ENCODE measurements at places on chromosomes 13 and 19.

DNA sequence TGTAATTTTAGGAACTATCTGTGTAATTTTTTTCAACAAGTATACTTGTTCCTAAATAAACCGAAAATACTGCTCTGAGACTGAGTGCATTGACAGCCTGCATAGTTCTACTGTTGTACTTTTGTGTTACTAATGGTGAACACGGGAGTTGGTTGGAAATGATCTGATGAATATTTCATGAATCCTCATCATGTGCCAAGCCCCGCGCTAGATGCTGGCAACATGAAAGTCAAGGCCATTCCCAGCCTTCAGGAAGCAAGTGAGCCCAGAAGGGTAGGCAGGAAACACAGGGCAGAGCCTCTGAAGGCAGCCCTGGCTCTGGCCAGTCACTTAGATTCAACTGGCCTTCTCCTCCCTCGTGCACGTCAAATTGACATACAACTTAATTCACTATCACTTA lies 106.1 kb downstream of the ABCC4 start:
- peak; percentile 51 for DNase-seq

DNA sequence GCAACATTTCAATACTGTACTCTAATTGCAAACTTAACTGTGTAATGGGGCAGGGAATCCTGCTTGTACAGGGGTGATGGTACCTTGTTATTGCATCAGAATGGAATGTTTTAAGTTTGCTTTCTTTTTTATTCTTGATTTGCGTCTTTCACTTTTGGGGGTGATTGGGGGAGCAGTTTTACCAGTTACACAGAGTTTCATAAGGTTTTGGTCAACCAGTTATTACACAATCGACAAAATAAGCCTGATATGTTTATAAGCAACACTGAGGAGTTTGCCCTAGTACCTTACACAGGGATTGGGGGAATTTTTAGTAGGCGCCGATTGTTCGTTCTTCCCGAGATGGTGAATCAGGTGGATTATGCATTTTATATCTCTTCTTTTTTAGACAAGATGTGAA lies 2.7 kb downstream of the KLF5 start:
- peak; percentile 47 for DNase-seq

DNA sequence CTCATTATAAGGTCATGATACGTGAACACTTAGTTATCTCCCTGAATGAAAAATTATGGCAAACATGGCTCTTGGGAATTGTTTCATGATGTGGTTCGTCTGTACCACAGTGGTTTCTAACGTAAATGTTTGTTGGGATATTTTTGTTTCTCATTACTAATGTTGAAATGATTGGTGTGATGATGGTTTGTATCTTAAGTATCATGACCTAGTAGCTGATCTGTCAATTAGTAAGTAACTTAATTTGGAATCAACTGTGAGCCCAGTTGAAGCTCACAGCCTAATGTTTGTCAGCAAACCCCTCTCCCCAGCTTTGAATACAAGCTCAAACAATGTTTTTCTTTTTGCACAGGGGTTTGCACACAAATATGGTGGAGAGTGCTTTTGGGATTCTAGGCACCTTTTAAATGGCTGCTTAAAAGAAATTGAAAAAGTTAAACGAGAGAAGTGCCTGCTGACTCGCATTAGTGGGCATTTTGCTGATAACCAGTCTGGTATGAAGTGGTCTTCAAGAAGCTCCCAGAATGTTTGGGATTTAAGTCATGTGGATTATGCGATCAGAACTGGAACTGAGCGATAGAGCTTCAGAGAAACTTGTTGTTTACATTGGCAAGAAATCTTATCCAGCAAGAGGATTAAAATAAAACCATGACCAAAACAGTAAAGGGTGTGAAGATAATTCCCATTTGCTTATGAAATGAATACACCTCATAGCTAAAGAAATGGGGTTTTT lies 68.2 kb downstream of the LMO7 start:
- DNase-seq, result peak; percentile 42

DNA sequence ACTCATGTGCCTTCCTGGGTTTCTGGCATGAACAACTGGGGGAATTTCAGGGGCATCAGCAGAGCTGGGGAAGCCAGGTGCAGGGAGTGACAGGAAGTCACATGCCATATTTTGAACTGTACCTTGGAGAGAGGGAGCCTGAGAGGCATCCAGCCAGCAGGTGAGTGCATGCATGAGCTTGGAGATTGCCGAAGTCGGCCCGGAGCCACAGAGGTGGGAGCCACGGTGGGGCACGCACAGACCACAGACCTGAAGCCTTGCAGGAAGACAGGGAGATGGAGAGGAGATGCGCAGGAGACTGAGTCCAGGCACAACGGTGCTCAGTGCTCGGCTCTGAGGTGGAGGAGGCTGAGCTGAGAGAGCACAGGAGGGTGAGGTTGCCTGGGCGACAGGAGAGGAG lies 55.1 kb downstream of the CDADC1 start:
- DNase-seq, result no peak

DNA sequence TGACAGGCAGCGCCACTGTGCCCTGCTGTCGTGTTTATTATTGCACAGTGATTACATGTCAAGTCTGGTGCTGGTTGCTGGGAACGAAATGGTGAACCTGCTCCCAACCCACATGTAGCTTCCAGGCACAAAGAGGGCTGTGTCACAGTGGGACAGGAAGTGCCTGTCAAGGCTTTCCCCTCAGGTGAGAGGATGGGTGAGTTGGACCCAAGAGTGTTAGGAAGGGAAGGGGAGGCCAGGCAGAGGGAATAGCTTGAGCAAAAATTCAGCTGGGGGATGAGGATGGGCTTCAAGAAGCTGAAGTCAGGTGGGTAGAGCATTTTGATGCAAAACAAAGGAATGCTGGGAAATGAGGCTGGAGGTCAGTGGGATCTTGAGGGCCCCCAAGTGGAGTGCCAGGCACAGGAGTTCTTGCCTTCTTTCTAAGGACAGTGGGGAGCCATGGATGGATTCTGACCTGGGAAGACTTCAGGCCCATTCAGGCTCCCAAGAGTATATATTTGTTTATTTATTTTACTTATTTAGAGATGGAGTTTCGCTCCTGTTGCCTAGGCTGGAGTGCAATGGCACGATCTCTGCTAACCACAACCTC lies 8.5 kb upstream of the QTRT1 start:
- DNase-seq, result no peak

GRCh38 chr13:98143157-98143553 lies 261 bp downstream of the FARP1 start:
- no peak for DNase-seq
